ENCODE measurements at places on chromosomes 2 and 18.

GRCh38 chr2:185388226-185388625 lies 350.4 kb upstream of the FSIP2 start:
- DNase-seq: no peak

DNA sequence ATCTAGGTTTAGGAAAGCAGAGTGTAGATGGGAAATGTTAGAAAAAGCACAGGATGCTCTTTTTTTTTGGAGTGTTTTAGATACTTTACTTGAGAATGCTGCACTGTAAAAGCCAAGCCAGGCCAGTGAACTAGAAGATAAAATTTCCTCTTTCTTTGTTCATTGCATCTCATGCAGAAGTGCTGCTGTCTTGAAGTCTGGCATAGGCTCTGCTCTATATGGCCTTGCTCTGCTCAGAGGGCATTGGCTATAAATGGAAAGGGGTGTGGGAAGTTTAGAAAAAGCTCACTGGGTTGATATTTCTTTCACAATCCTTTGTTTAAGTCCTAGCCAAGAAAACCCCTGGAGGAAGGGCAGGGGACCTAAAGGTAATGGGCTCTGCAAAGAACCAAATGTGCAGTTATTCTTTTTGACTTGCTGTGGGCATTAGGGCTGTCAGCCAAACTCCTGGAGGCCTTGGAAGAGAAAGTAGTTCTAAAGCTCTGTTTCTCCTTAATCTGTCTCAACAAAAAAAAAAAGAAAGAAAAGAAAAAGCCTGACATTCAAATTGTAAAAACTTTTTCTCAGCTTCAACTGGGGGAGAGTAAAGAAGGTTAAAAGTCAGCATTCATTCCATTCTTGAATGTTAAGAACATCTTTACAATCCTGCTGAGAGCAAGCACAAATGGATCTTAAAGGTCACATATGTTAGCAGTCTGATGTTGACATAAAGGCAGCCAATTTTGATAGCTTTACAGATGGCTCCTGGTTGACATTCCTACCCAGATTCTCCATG lies 338.3 kb downstream of the GULP1 start:
- DNase-seq: no peak

DNA sequence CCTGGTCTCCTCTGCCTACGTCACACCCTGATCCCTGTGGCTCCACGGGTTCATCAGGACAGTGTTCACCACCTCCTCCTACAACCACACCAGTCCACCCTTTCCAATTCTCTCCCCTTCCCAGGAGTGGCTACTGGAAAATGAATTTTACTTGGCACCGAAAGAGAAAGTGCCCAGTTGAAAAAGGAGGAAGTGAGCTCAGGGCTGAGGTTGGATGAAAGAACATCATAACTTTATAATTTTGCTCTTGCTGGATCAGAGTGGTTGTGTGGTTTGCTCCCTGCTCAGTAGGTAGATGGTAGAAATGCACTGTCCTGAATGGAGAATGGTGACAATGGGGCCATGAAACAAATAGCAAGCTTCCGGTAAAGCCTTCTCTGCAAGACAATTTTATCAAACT lies 140.3 kb upstream of the DDX18 start:
- no peak for DNase-seq

DNA sequence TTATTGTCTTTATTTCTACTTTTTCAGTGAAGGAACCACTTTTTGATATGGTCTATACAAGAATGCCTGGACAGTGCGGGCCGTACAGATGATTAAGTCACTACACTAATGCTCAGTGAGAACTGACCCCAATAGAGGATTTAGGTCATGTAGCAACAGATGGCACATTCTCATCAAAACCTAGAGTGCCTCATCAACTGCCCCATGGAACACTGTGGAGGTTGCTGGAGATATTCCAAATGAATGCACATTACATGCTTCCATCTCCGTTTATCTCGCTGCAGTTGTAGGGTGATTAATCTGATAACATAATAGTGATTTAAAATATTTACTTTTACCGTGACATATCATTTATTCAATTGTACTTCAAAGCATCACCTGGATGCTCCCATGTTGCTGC lies 41.8 kb upstream of the COPS8 start:
- DNase-seq: peak; percentile 24

GRCh38 chr2:176729706-176730569 lies 460.7 kb downstream of the MTX2 start:
- DNase-seq: no peak

- DNase-seq: no peak
Observed at GRCh38 chr2:200007306-200007705, 51.9 kb downstream of the MAIP1 start.

- DNase-seq: no peak
Observed at GRCh38 chr2:847669-848068, 103.0 kb upstream of the SNTG2 start.

- no peak for DNase-seq
Observed at GRCh38 chr2:207144173-207144785, 21.5 kb downstream of the KLF7 start.

DNA sequence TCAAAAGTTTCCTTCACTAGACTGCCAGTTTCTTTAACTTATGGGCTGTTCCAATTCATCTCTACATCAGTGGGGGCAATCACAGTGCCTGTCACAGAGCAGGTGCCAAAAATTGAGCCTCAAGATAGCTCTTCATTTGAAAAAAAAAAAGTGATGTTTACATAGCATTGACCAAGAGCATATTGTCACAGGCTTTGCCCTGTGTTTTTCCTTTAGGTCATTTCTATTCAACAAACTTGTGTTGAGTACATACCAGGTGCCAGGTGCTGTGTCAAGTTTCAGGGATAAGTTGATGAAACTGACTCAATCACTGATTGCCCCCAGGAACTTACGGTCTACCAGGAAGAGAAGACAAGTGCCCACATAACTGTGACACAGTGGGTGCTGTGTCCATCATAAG lies 22.2 kb upstream of the NT5C1B start:
- no peak for DNase-seq

DNA sequence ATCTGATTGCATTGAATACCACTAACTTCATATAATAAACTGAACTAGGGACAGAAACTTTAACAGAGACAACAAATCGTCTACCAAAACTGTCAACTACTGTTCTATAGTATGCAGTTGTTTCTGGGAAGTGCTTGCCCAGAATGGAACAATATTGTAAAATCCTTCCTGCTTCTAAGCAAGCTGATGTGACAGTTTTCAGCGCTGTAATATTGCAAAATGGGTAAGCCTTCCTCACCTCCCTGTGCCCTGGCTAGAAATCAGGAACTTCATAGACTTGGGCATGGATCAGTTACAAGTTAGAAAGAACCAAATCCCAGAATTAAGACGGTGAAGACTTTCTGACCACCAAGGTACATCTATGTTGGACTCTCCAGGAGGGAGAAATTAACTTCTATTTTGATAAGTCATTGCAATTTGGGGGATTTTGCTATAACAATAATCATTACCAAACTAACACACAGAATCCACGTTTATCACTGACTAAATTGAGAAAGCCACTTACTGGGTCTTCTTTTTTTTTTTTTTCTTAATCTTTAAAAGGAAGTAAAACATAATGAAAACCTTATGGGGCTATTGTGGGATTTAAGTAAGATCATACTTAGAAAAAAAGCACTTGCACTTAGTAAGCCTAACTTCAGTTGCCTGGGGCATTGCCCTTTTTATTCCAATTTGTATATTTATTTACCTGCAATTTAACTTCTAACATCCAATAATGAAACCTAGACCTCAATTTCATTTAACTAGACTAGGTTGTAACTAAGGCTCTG lies 261.5 kb downstream of the TRIB2 start:
- no peak for DNase-seq

GRCh38 chr2:205364261-205364660 lies 318.0 kb upstream of the NRP2 start:
- DNase-seq: peak; percentile 97

DNA sequence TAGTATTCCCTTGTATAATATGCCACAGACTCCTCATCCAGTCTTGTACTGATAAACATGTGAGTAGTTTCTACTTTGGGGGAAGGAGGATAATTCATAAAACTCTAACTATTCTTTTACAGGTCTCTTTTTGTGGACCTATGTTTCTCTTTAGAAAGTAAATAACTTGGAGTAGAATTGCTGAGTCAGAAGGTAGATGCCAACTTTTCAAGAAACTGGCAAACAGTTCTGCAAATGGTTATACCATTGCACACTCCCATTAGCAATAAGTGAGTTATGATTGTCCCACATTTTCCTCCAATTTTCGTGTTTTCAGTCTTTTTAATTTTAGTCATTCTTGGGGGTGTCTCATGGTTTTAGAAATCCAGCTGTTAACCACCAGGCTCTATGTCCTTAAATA lies 477.2 kb upstream of the LRRTM4 start:
- no peak for DNase-seq

- no peak for DNase-seq
Observed at GRCh38 chr2:171862501-171862900, 31.5 kb downstream of the SLC25A12 start.
